ENCODE measurements at places on chromosomes 12 and 14.
A peak's percentile ranks its signal among the peaks of the same experiment; 100 is the strongest.

DNA sequence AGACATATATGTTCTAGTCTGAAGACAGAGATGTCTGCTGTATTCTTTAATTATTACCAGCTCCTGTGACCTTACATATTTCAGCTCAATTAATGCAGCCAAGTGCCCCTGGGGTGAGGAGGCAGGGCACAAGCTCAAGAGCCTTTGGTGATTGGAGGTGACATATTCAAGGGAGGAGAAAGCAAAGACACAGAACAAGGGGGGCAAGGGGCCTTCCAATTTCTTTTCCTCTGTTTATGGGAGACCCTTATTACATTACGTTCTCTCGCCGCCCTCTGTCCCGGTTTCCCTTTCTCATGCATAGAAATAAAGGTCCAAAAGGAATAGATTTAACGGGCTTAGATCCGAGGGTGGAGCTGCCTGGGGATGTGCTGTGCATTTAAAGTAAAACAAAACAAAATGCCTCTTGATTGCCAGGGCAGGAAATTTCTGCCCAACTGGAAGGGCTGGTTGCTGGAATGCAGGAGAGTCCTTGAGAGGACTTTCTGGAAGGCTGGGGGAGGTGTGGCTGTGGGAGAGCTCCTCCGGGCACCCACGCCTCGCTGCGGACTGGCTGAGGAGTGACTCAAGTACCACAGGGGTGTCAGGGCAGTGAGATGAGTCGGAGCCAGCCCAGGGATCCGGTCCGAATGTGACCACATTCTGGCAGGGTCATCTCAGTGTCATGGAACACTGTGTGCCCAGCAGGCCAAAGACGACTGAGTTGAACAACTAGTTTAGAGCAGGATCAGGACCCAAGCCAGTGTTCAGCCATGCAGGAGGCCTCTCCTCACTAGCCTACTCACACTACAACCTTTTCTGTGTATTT is 32.1 kb upstream of the GSG1 start:
- H3K36me3 ChIP-seq = no peaks in the 10 kb centered on the region
- no peak overlapping the region for H3K27ac ChIP-seq
- no peaks in the 10 kb centered on the region for H3K27me3 ChIP-seq
- no peaks in the 10 kb centered on the region for H3K4me1 ChIP-seq

DNA sequence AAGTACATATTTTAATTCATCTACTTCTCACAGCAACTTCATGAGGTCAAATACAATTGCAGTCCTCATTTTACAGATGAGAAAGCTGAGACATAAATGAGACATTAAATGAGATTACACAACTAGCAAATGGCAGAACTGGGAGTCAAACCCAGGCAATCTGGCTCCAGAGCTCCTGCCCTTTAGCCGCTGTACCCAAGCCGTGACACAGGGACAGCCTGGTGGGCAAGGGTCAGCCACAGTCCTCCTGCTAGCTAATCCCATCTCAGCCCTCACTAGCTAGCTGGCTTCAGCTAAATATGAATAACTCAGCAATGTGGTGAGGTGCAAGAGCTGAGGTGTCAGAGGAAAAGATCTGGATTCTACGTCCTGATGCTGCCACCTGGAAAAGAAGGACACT is 54.8 kb downstream of the NINJ2 start:
- peaks cover 14% of the 10 kb centered on the region for H3K4me1 ChIP-seq
- no peak for DNase-seq
- no peaks in the 10 kb centered on the region for H3K27me3 ChIP-seq
- H3K4me3 ChIP-seq = no peak overlapping the region
- peak overlapping the region; percentile 6 for H3K27ac ChIP-seq

GRCh38 chr12:5369298-5369697 is 62.6 kb upstream of the NTF3 start:
- no peak overlapping the region for H3K4me3 ChIP-seq
- H3K27ac ChIP-seq = no peak overlapping the region
- no peaks in the 10 kb centered on the region for H3K36me3 ChIP-seq
- no peaks in the 10 kb centered on the region for H3K4me1 ChIP-seq
- no peaks in the 10 kb centered on the region for H3K27me3 ChIP-seq
- no peak for DNase-seq

- no peaks in the 10 kb centered on the region for H3K4me1 ChIP-seq
- no peak for DNase-seq
- no peak overlapping the region for H3K4me3 ChIP-seq
- no peaks in the 10 kb centered on the region for H3K27me3 ChIP-seq
Measured at GRCh38 chr12:102765736-102766135, 151.3 kb downstream of the PAH start.

DNA sequence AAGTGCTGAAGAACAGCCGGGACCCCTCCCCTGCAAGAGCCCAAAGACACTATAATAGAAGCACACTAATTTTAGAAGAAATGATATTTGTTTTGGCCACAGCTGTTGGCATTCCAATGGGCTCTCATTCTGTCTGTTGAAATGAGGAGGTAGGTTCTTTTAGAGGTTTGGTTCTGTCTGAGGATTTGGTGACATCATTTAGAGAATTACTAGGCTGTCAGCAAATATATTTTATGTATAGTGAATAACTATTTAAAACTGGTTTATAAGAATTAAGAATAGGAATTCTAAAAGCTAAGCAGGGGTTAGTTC is 200.7 kb upstream of the SLC38A2 start:
- no peaks in the 10 kb centered on the region for H3K4me1 ChIP-seq
- H3K27me3 ChIP-seq = no peaks in the 10 kb centered on the region
- no peak overlapping the region for H3K27ac ChIP-seq
- H3K36me3 ChIP-seq = no peaks in the 10 kb centered on the region
- no peak overlapping the region for H3K4me3 ChIP-seq
- no peak for DNase-seq

GRCh38 chr12:95118138-95118787 is 44.8 kb upstream of the NR2C1 start:
- no peaks in the 10 kb centered on the region for H3K27me3 ChIP-seq
- peaks cover 40% of the 10 kb centered on the region for H3K4me1 ChIP-seq
- no peak overlapping the region for H3K4me3 ChIP-seq

DNA sequence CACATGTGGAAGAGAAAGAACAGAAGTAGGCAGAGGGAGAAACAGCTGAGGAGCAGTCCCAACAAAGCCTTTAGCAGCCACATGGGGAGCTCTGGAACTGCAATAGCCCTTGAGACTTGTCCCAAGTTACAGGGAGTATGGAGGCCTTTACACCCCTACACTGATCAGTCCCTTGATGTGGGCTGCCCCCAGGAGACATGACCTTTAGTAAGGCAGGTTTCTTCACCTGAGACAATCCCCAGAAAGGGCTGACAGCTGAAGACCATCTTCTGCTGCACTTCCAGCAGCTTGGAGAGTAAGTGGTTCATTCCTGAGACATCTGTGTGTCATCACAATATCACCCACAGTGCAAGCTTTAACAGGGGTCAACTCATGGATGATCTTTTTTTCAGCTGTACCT is 8.6 kb upstream of the SNAPC1 start:
- DNase-seq = no peak
- no peak overlapping the region for H3K4me3 ChIP-seq
- no peak overlapping the region for H3K27ac ChIP-seq
- H3K27me3 ChIP-seq = no peaks in the 10 kb centered on the region
